ENCODE measurements at places on chromosomes 3 and 15. TPM values are rescaled to one million over a fixed set of nuclear protein-coding genes. Genes with fewer than 3 reads are reported as not detected.

SMCO1 gene
- not detected for polyA plus RNA-seq

- no peaks in the 10 kb centered on the region for H3K36me3 ChIP-seq
- H3K27me3 ChIP-seq: no peaks in the 10 kb centered on the region
- no peak overlapping the region for H3K27ac ChIP-seq
- H3K4me1 ChIP-seq: no peaks in the 10 kb centered on the region
- no peak overlapping the region for H3K4me3 ChIP-seq
- no peak for DNase-seq
Measured at GRCh38 chr3:181753391-181753790, 41.7 kb downstream of the SOX2 start.

AGTR1 gene
- 39.5 TPM for polyA plus RNA-seq

GRCh38 chr3:11563865-11564185 is 79.9 kb downstream of the VGLL4 start:
- H3K4me1 ChIP-seq: no peaks in the 10 kb centered on the region
- H3K27me3 ChIP-seq: no peaks in the 10 kb centered on the region
- H3K4me3 ChIP-seq: no peak overlapping the region

DNA sequence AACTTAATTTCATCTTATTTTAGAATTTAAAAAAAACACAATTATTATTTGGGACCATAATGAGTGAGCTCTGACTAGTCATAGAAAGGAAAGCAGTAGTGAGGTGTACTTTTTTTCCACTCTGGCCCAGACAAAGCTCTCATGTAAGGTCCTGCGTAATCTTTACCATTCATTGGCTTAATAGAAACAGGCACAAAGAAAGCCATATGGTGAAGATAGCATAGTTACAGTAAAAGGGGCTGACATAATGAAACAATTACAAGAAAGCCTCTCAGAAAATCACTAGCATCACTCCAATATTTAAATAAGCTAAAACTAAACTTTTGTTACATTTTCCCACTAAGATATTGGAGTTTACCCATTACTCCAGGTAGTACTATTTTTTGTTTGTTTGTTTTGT is 384.6 kb upstream of the ALCAM start:
- no peaks in the 10 kb centered on the region for H3K36me3 ChIP-seq
- no peak overlapping the region for H3K27ac ChIP-seq
- H3K27me3 ChIP-seq: no peaks in the 10 kb centered on the region
- no peak overlapping the region for H3K4me3 ChIP-seq
- no peaks in the 10 kb centered on the region for H3K4me1 ChIP-seq

DNA sequence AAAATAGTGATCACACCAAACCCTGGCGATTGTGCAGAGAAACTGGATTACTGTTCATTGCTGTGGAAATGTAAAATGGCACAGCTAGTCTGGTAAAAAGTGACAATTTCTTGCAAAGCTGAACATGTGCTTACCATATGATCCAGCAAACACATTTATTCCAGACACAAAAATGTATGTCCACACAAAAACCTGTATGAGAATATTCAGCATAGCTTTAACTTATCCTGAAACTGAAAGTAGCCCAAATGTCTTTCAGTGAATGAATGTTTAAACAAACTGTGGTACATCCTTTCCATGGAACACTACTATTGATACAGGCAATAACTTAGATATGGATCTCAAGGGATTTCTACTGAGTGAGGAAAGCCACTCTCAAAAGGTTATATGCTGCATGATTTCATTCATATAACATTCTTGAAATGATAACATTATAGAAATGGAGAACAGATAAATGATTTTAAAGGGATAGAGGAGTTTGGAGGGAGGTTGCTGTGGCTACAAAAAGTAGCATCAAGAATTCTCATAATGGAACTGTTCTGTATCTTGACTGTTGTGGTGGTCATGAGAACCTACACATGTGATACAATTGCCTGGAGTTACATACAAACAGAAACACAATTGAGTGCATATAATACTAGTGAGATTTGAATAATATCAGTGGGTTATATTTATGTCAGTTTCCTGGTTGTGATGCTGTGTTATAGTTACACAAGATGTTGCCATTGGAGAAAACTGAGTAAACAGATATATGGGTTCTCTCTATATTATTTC is 70.7 kb upstream of the DPH6 start:
- H3K4me1 ChIP-seq: no peaks in the 10 kb centered on the region
- H3K36me3 ChIP-seq: no peaks in the 10 kb centered on the region
- DNase-seq: no peak

GRCh38 chr3:123013876-123014275 is 13.7 kb downstream of the SEMA5B start:
- no peak for DNase-seq
- no peak overlapping the region for H3K27ac ChIP-seq
- no peak overlapping the region for H3K4me3 ChIP-seq
- no peaks in the 10 kb centered on the region for H3K36me3 ChIP-seq
- no peaks in the 10 kb centered on the region for H3K27me3 ChIP-seq
- no peaks in the 10 kb centered on the region for H3K4me1 ChIP-seq

- H3K36me3 ChIP-seq: no peaks in the 10 kb centered on the region
- H3K4me1 ChIP-seq: no peaks in the 10 kb centered on the region
- H3K27ac ChIP-seq: no peak overlapping the region
- no peak for DNase-seq
- H3K4me3 ChIP-seq: no peak overlapping the region
Measured at GRCh38 chr15:31811641-31812040, 218.7 kb upstream of the CHRNA7 start.

RARRES1 gene
- polyA plus RNA-seq: 3.2 TPM

DNA sequence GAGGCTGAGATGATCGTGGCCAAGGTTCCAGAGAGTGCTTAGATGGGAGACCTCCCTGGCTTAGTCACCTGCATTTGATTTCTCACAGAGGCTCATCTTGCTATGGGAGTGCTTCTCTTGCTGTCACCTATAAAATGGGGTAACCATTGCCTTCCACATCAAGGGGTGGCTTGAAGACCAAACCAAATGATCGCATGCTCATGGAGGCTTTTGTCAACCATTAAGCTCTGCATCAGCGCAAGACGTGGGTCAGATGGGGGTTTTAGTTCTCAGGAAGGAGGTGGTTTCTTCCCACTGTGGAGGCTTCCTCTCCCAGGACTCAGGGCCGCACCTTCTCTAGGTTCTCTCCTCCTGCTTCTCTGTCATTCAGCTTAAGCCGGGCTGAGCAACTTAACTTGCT is 27.4 kb upstream of the NOX5 start:
- H3K36me3 ChIP-seq: no peaks in the 10 kb centered on the region
- DNase-seq: no peak
- no peak overlapping the region for H3K27ac ChIP-seq
- no peak overlapping the region for H3K4me3 ChIP-seq
- no peaks in the 10 kb centered on the region for H3K27me3 ChIP-seq
- no peaks in the 10 kb centered on the region for H3K4me1 ChIP-seq

KIF23 gene
- 1.2 TPM for polyA plus RNA-seq

GRCh38 chr3:41601404-41601987 is 360.4 kb downstream of the ULK4 start:
- no peak overlapping the region for H3K4me3 ChIP-seq
- H3K4me1 ChIP-seq: no peaks in the 10 kb centered on the region
- DNase-seq: no peak
- no peaks in the 10 kb centered on the region for H3K27me3 ChIP-seq
- H3K36me3 ChIP-seq: no peaks in the 10 kb centered on the region

GRCh38 chr3:52294320-52295150 is 6.9 kb downstream of the GLYCTK start:
- no peak overlapping the region for H3K27ac ChIP-seq
- DNase-seq: no peak
- no peak overlapping the region for H3K4me3 ChIP-seq
- no peaks in the 10 kb centered on the region for H3K27me3 ChIP-seq

THSD4 gene
- 1.3 TPM for polyA plus RNA-seq

GRCh38 chr15:70340494-70340870 is 242.8 kb upstream of the TLE3 start:
- H3K36me3 ChIP-seq: no peaks in the 10 kb centered on the region
- H3K4me1 ChIP-seq: peaks cover 12% of the 10 kb centered on the region
- no peaks in the 10 kb centered on the region for H3K27me3 ChIP-seq
- H3K4me3 ChIP-seq: no peak overlapping the region

COL6A5 gene
- not detected for polyA plus RNA-seq

SLC27A2 gene
- 102 TPM for polyA plus RNA-seq
